Stimulated activated CD4-positive, alpha-beta T cell treated with anti-CD3 and anti-CD28 coated beads, TNF-alpha, amount 100 ng/mL, for 1 hour (primary cell): ENCODE measurements at places on chromosomes 4 and X.
A peak's percentile ranks its signal among the peaks of the same experiment; 100 is the strongest.

GRCh38 chrX:154050113-154050495, 30.4 kb upstream of the IRAK1 start:
- no peak for DNase-seq

DNA sequence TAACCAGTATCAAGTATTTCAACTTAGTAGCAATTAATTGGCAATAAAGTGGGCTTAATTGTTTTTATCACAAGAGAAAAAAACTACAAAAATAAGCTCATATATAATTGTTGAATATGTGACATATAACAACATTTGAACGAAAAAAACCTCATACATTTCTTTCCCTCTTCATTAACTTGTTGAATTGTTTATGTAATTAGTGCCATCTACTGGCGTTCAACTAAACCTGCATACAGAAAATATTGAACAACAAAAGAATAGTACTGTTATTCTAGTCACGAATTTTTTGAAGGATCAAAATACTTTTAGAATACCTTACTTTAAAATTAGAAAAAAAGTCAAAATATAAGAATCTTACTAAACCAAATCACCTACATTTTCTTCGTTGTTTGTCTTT, 586.5 kb upstream of the FTHL17 start:
- DNase-seq, result no peak

DNA sequence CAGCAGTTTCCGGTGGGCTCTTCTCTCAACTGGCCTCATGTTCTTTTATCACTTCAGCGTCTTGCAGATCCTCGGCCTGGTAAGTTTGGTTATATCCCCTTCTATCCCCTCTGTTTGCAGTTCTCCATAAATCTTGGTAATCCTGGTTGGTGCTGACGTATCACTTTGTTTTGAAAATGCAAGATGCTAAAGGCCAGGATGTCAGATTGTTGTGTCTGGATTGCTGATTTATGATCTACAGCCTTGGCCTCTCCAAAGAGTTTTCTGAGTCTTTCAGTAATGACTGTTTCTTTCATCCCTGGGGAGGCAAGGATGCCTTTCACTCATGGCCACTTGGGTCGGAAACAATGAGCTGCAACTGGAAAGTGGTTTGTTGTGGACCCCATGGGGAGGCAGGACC, 146.4 kb downstream of the AMMECR1 start:
- no peak for DNase-seq

- no peak for DNase-seq
These were observed 257.1 kb upstream of the RPS6KA3 start for GRCh38 chrX:20523626-20524312.

DNA sequence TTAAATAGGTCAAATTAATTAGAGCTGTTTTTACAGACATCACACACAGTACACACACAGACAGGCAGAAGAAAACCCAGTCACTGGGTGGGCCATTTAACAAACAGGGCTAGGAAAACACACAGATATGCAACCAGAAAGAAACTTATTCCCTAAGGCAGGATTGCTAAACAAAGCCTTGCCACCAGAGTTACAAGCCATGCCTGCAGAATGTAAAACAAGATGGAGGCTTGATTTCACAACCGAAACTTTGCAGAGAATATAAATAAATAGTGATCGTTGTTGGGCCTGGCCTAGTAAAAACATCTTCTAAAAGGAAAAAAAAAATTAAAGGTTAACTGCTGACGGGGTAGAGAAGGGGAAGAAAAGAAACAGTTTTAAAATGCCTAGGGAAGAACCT, 212.3 kb downstream of the NAP1L3 start:
- no peak for DNase-seq

DNA sequence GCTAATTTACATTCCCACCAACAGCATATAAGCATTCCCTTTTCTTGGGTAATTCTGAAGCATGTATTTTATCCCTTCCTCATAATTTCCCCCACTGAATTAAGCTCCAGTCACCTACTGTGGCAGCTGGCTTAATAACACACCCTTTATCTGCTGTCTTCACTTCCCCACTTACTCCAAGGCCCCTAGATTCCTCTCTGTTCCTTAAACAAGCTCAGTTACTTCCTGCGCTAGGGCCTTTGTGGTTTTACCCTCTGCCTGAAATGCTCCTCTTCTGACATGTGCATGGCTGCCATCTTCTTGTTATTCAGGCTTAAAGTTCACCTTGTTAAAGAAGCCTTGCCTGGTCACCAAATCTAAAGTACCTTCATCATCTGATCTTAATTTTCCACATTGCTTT, 47.2 kb upstream of the RPS6KA3 start:
- no peak for DNase-seq

DNA sequence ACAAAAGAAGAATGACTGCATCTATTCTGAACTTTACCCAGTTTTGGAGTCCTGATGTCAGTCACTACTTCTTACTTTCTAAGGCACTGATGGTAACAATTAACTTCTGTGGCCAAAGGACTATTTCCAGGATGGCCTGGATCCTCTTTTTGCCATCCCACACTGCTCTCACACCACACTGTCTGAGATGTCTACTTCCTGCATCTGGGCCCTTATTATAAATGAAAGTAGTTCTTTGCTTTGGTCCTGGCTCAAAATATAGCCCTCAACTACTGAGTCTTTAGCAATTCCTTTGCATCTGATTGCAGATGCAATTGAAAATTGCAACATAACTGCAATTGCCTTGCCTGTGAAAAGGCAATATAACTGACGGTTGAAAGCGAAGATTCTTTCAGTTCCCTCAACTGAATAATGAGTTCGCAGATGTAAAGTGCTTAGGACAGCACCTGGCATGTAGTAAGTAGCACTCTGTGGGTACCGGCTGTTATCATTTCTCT, 44.2 kb downstream of the COQ2 start:
- no peak for DNase-seq

GRCh38 chrX:149871940-149872339, 9.0 kb upstream of the MAGEA8 start:
- DNase-seq, result peak; percentile 27

DNA sequence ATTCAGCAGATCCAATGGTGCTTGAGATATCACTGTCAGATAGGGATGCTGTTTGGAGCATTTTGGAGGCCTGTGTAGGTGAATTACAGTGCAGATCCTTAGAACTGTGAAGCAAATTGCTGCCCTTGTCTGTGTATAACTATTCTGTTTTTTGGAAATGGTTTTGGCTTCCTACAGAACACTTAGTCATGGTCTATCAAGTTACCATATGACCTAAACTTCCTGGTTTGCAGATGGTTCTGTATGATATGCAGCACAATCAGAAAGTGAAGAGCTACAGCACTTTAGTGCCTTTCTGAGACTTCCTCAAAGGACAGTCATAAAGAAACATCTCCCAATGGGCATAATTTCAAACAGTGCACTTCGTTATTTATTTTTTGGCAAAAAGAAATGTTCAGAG, 688.6 kb downstream of the SH3BGRL start:
- no peak for DNase-seq

- no peak for DNase-seq
These were observed 12.6 kb upstream of the NR3C2 start for GRCh38 chr4:148454835-148455234.

- no peak for DNase-seq
These were observed 340.7 kb upstream of the ARX start for GRCh38 chrX:25356456-25356855.

- DNase-seq, result no peak
These were observed 163.4 kb downstream of the BANK1 start for GRCh38 chr4:101953949-101954348.

DNA sequence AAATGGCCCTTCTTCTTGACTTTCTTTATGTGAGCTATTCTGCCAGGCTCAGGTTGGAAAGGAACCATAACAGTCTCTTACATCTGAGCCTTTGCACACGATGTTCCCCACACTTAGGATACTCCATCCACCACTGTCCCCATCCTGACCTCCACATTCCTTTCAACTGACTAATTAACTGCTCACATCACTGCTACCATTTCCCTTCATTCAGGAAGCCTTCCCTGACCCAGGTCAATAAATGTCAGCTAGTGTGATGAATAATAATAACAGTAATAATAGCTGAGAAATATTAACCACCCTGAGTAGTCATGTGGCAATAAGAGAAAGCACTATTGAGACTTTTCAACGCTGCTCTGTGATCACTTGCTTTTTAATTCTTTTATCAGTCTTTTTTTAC, 291.7 kb downstream of the KCNIP4 start:
- no peak for DNase-seq

DNA sequence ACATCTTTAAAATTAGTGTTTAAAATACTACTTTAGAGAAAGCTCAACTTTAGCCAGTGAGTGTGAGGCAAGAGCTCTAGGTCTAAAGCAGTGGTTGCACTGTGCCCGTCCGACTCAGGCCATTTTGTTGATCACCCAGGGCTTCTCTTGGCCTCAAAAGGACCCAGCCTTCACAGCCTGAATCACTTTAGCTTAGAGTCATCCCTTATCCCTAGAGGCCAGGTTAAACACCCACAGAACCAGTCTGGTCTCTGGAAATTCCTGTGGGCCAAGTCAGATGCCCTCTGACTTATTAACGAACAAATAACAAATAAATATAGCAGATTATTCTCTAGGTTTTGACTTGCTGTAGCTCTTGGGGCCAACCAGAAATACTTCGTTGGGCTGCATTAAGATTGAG, 102.3 kb downstream of the WWC2 start:
- DNase-seq, result no peak

GRCh38 chr4:162403419-162403818, 239.6 kb upstream of the FSTL5 start:
- no peak for DNase-seq

DNA sequence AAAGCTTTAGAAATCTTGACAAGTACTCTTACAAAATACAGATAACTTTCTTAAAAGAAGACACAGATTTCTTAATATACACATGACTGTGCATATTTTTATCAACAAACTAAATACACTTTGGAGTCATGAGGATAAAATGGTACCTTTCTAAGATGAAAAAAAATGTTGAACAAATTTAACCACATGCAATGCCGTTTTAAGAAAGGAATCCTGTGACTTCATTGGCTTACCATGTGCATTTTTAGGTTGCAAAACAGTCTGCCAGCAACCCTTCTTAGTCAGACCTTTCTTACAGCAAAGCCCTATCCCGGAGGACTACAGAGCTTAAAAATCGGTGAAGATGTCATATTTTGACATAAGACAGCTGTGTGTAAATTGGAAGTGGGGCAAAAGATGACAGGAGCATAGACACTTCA, 51.7 kb downstream of the GASK1B start:
- no peak for DNase-seq

DNA sequence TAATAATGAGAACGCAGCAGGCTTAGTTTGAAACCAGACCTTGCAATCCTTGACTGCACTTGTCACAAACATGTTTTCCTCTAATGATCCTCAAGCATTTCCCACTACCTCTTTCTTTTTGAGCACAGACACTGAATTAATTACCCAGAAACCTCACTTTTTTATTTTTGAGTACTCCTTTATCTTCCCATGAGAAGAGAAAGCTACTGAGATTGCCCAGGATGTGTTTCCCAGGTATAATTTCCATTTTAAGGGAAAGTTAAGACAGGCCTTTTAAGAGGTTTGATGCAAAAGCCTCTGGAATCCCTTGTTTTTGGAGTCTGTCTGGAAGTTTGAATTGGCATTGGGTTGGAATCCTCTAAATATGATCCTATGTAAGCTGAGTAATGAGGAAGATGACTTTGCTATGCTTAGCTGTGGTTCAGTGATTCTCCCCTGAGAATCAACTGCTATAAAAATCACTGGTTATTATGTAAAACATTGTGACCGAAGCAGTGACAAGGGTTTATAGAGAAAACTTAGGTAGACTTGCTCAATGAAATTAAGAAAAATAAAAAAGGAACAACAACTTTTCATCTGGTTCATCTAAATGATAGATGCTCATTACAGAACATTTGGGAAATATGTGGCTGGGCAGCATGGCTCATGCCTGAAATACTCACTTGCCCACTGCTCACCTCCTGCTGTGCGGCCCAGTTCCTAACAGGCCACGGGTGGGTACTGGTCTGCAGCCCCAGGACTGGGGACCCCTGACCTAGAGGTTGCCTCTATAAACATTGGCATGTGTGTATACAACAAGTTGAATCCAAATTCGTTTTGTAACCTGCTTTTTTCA, 10.8 kb upstream of the RHOH start:
- no peak for DNase-seq

DNA sequence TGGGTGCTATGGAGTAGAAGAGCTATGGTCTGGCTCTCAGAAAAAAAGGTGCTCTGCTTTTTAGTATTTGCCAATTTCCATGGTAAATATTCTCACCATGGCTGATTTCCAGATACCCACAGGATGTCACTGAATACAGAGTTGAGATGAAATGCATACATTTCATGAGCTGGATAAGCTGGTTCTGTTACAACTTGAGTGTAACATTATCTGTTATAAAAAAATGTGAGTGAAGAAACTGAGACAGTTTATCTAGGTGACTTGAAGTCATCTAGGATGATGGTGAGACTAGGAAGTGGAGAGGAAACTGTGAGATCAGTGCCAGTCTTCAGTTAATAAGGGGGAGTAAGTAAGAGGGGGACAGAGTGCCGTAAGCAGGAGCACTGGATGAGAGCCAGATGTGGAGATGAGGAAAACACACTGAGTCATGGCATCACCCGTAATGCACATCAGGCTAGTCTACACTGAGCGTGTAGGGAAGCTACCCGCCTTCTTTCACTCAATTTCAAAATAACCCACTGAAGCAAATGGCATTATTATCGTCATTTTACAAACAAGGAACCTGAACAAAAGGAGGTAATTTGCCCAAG, 5.0 kb downstream of the HPSE start:
- no peak for DNase-seq
